Effector memory CD4-positive, alpha-beta T cell (primary cell): ENCODE measurements at places on chromosomes 12 and 14.
A peak's percentile ranks its signal among the peaks of the same experiment; 100 is the strongest.

GRCh38 chr14:96213871-96214465 is 9.3 kb downstream of the BDKRB2 start:
- no peaks in the 10 kb centered on the region for H3K27me3 ChIP-seq

GRCh38 chr12:55607821-55608594 is 28.7 kb upstream of the OR10P1 start:
- no peak overlapping the region for H3K4me3 ChIP-seq
- H3K27ac ChIP-seq, result no peak overlapping the region
- H3K27me3 ChIP-seq, result no peaks in the 10 kb centered on the region
- no peak for DNase-seq

GRCh38 chr12:67773896-67774295 is 125.4 kb downstream of the DYRK2 start:
- no peaks in the 10 kb centered on the region for H3K4me1 ChIP-seq
- H3K4me3 ChIP-seq, result no peak overlapping the region
- no peaks in the 10 kb centered on the region for H3K36me3 ChIP-seq
- no peak overlapping the region for H3K27ac ChIP-seq

GRCh38 chr12:237026-237815 is 23.3 kb upstream of the SLC6A12 start:
- H3K27ac ChIP-seq, result no peak overlapping the region
- H3K4me3 ChIP-seq, result no peak overlapping the region
- no peaks in the 10 kb centered on the region for H3K36me3 ChIP-seq
- no peaks in the 10 kb centered on the region for H3K4me1 ChIP-seq
- no peaks in the 10 kb centered on the region for H3K27me3 ChIP-seq
- DNase-seq, result no peak

DNA sequence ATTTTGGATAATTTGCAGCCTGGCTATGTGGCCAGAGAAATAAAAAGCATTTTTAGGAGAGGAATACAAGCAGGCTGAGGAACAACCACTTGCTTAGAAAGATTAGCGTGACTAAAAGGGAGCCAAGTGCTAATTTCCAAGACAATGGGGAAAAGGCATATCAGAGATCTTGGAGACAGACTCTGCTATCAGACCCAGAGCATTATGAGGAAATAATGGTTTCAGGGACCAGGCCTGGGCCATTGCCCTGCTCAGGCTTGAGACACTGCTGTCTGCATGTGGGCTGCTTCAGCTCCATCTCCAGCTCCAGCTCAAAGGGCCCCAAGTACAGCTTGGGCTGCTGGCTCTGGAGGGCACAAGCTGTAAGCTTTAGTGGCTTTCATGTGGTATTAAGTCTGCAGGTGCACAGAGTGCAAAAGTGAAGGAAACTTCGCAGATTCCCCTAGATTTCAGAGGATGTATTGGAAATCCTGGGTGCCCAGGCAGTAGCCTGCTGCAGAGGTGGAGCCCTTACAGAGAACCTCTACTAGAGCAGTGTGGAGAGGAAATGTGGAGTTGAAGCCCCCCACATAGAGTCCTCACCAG is 449.2 kb downstream of the ZFP36L1 start:
- H3K27me3 ChIP-seq, result no peaks in the 10 kb centered on the region
- H3K4me1 ChIP-seq, result peaks cover 3% of the 10 kb centered on the region
- no peak overlapping the region for H3K27ac ChIP-seq
- DNase-seq, result no peak

DNA sequence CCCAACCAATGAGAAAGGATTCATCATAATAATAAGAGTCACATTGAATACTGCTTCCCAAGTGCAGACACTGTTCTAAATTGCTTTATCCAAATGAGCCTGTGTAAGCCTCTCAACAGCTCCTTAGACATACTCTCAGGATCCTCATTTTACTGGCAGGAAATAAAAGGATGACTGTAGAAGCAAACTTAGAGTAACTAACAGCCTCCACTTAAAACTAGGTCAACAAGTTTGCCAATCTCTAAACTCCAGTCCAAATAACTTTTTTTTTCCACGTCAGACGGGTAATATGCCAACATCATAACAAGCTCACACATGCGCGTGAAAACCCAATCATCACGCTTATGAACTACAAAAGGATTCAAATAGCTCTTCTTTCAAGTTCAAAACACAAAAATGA is 15.3 kb upstream of the DPF3 start:
- H3K27ac ChIP-seq, result no peak overlapping the region
- H3K36me3 ChIP-seq, result no peaks in the 10 kb centered on the region
- DNase-seq, result no peak
- no peaks in the 10 kb centered on the region for H3K4me1 ChIP-seq
- H3K27me3 ChIP-seq, result no peaks in the 10 kb centered on the region
- H3K4me3 ChIP-seq, result no peak overlapping the region

GRCh38 chr12:52029685-52030084 is 21.6 kb upstream of the NR4A1 start:
- DNase-seq, result no peak
- no peak overlapping the region for H3K27ac ChIP-seq
- no peaks in the 10 kb centered on the region for H3K27me3 ChIP-seq

- H3K27ac ChIP-seq, result no peak overlapping the region
- H3K27me3 ChIP-seq, result no peaks in the 10 kb centered on the region
- H3K4me1 ChIP-seq, result no peaks in the 10 kb centered on the region
- no peak overlapping the region for H3K4me3 ChIP-seq
- H3K36me3 ChIP-seq, result peaks cover 69% of the 10 kb centered on the region
- no peak for DNase-seq
Observed at GRCh38 chr14:95440951-95441350, 75.5 kb downstream of the SYNE3 start.

DNA sequence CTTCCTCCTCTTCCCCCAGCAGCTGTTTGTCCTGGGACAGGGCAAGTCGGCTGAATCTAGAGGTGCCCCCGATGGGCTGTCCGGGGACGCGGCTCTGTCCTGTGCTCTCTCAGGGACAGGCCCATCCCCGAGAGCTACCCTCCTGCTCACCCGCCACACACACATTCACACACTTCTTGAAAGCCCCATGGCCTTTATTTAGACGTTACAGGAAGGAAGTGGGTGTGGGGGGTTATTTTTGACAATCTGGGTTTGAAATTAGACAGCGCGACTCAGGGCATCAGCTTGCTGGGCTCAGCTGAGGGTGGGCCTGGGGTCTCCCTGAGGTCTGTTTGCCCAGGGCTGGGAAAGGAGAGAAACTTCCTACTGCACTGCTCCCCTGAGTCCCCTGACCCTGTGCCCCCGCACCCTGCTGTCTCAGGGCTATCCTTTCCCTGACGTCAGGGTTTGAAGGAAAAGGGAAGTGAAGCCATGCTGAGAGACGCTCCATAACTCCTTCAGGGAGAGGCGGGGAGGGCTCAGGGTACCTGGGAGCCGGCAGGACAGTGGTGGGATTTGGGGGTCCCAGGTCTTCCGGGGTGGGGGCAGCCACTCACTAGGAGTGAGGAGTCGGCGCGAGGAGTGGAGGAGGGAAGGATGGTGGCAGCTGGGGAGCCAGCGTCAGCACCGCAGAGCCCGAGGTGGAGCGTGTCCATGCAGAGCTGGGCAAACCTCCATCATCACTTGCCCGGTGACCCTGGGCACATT is 8.1 kb downstream of the PTPN6 start:
- H3K4me3 ChIP-seq, result peak overlapping the region; percentile 46
- H3K27me3 ChIP-seq, result no peaks in the 10 kb centered on the region
- H3K36me3 ChIP-seq, result peaks cover 41% of the 10 kb centered on the region

- no peak for DNase-seq
- no peaks in the 10 kb centered on the region for H3K36me3 ChIP-seq
- no peaks in the 10 kb centered on the region for H3K27me3 ChIP-seq
- H3K4me1 ChIP-seq, result no peaks in the 10 kb centered on the region
Observed at GRCh38 chr12:2288001-2288400, 235.2 kb downstream of the CACNA1C start.

- no peak overlapping the region for H3K4me3 ChIP-seq
- H3K36me3 ChIP-seq, result no peaks in the 10 kb centered on the region
- DNase-seq, result no peak
- H3K27ac ChIP-seq, result no peak overlapping the region
Observed at GRCh38 chr14:65198346-65198745, 96.0 kb upstream of the MAX start.

GRCh38 chr12:74250891-74251290 is 286.7 kb upstream of the ATXN7L3B start:
- no peaks in the 10 kb centered on the region for H3K36me3 ChIP-seq
- H3K4me3 ChIP-seq, result no peak overlapping the region
- H3K27me3 ChIP-seq, result no peaks in the 10 kb centered on the region

- no peak for DNase-seq
- peaks cover 6% of the 10 kb centered on the region for H3K4me1 ChIP-seq
- no peaks in the 10 kb centered on the region for H3K27me3 ChIP-seq
- H3K27ac ChIP-seq, result no peak overlapping the region
- H3K4me3 ChIP-seq, result no peak overlapping the region
- H3K36me3 ChIP-seq, result no peaks in the 10 kb centered on the region
Observed at GRCh38 chr14:68846466-68846865, 53.6 kb upstream of the ZFP36L1 start.

GRCh38 chr12:128825835-128826234 is 2.1 kb upstream of the SLC15A4 start:
- H3K27ac ChIP-seq, result no peak overlapping the region
- no peaks in the 10 kb centered on the region for H3K36me3 ChIP-seq
- H3K4me1 ChIP-seq, result peaks cover 14% of the 10 kb centered on the region
- H3K27me3 ChIP-seq, result no peaks in the 10 kb centered on the region
- no peak for DNase-seq
- no peak overlapping the region for H3K4me3 ChIP-seq

GRCh38 chr14:76257111-76257803 is 105.5 kb downstream of the GPATCH2L start:
- no peak overlapping the region for H3K27ac ChIP-seq
- no peaks in the 10 kb centered on the region for H3K36me3 ChIP-seq
- H3K4me3 ChIP-seq, result no peak overlapping the region
- no peaks in the 10 kb centered on the region for H3K27me3 ChIP-seq
- DNase-seq, result no peak
- no peaks in the 10 kb centered on the region for H3K4me1 ChIP-seq

DNA sequence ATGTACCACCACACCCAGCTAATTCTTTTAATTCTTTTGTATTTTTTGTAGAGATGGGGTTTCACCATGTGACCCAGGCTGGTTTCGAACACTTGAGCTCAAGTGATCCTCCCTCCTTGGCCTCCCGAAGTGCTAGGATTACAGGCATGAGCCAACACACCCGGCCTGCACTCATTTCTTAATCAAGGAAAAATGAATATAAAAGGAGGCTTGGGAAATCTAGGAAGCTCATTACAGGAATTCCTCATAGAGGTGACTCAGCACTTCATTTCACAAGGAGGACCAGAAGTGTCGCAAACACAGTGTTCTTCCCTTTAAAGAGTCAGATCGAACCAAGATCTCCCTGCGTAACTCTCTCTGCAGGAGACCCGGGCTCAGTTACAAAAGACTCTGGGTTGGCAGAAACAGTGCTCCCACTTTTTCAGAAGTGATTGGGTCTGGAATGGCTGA is 30.3 kb downstream of the NFKBIA start:
- H3K4me1 ChIP-seq, result no peaks in the 10 kb centered on the region
- H3K27ac ChIP-seq, result no peak overlapping the region
- H3K4me3 ChIP-seq, result no peak overlapping the region
- H3K27me3 ChIP-seq, result no peaks in the 10 kb centered on the region

GRCh38 chr14:99125113-99125512 is 146.9 kb downstream of the BCL11B start:
- no peaks in the 10 kb centered on the region for H3K36me3 ChIP-seq
- no peaks in the 10 kb centered on the region for H3K4me1 ChIP-seq
- no peak overlapping the region for H3K4me3 ChIP-seq

- no peaks in the 10 kb centered on the region for H3K36me3 ChIP-seq
- H3K4me3 ChIP-seq, result no peak overlapping the region
- H3K27ac ChIP-seq, result no peak overlapping the region
- DNase-seq, result no peak
- no peaks in the 10 kb centered on the region for H3K27me3 ChIP-seq
Observed at GRCh38 chr14:58663494-58664111, 25.8 kb downstream of the DACT1 start.

- H3K4me1 ChIP-seq, result no peaks in the 10 kb centered on the region
- no peak overlapping the region for H3K27ac ChIP-seq
- no peak for DNase-seq
- no peaks in the 10 kb centered on the region for H3K27me3 ChIP-seq
- H3K4me3 ChIP-seq, result no peak overlapping the region
Observed at GRCh38 chr14:100435459-100435858, 112.3 kb downstream of the SLC25A47 start.

DNA sequence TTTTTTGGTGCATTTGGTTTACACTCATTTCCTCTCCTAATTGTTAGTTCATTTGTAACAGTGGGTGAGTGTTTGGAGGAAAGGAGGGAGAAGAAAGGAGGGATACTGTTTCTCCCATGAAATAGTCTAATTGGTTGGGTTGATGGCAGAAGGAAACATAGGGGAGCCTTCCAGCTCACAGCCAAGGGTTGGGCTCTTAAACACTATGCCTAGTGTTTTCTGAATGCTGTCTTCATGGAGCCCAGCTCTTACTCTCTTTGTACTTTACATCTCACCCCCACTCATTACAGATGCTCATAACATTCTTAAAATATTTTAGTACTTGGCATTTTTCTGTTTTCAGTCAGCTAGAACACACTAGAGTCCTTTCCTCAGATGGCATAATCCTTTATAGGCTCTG is 38.2 kb downstream of the BAZ2A start:
- DNase-seq, result no peak
- H3K36me3 ChIP-seq, result peaks cover 3% of the 10 kb centered on the region
- no peak overlapping the region for H3K4me3 ChIP-seq
- H3K4me1 ChIP-seq, result no peaks in the 10 kb centered on the region
- H3K27ac ChIP-seq, result no peak overlapping the region

DNA sequence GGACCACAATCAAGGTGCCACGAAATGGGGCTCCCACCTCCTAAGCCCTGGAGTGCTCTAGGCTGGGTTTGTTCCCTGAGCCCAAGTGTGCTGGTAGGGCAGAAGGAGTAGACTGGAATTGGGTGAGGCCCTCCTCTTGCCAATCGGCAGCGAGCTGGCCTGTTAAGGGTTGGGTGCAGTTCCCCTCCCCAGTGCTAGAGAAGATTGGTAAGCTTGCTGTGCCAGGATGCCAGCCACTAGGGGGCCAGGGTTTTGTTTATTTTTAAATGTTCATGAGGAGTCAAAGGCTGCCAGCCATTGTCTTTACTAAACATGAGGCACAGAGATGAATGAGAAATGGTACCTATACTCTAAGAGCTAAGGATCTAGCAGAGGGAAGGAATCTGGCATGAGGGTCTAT is 79.7 kb downstream of the SPTB start:
- H3K27me3 ChIP-seq, result no peaks in the 10 kb centered on the region
- no peaks in the 10 kb centered on the region for H3K36me3 ChIP-seq
- H3K4me3 ChIP-seq, result no peak overlapping the region
- H3K4me1 ChIP-seq, result no peaks in the 10 kb centered on the region

- H3K27me3 ChIP-seq, result no peaks in the 10 kb centered on the region
- no peak overlapping the region for H3K27ac ChIP-seq
- no peak overlapping the region for H3K4me3 ChIP-seq
- no peaks in the 10 kb centered on the region for H3K36me3 ChIP-seq
- DNase-seq, result no peak
- H3K4me1 ChIP-seq, result peaks cover 16% of the 10 kb centered on the region
Observed at GRCh38 chr14:61563880-61564617, 131.3 kb upstream of the HIF1A start.

DNA sequence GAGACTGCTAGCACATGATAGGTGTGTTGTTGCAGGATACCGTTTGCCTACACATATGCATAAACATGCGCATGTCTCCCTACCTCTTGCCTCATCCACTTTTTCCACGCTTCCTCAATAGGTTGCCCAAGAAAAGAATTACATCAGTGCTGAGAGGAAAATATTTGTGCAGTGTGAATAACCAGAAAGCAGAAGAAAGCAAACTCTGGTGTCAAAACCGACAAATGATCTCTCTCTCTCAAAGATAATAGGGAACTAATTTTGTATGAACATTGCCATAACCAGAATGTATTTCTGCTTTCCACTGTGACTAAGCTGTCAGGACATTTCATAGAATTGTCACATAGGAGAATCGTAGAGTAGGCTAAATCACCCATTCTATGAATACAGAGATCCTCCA is 1.3 kb downstream of the CLEC7A start:
- DNase-seq, result no peak
- H3K27me3 ChIP-seq, result no peaks in the 10 kb centered on the region
- H3K4me1 ChIP-seq, result no peaks in the 10 kb centered on the region
- H3K36me3 ChIP-seq, result no peaks in the 10 kb centered on the region
- no peak overlapping the region for H3K4me3 ChIP-seq
